Osteocyte (in vitro differentiated cells): ENCODE measurements at places on chromosomes 16 and 17. TPM values are rescaled to one million over a fixed set of nuclear protein-coding genes. Genes with fewer than 3 reads are reported as not detected.

The CMTM3 gene
- 96.3 and 104 TPM in 2 replicates for total RNA-seq

The GPR142 gene
- total RNA-seq = not detected in 2 replicates

The TK1 gene
- 16.0 and 16.2 TPM in 2 replicates for total RNA-seq

The SLC13A2 gene
- not detected in 2 replicates for total RNA-seq

- peaks cover 34% of the 10 kb centered on the region for H3K4me1 ChIP-seq
- peaks cover 40% of the 10 kb centered on the region for H3K27me3 ChIP-seq
- DNase-seq = peak; percentile 98
- no peaks in the 10 kb centered on the region for H3K36me3 ChIP-seq
- peak within 1 kb of the TSS; percentile 74 for H3K4me3 ChIP-seq
These were observed at the start of gene LYRM9 for GRCh38 chr17:27892866-27893769. Gene LYRM9, minus strand, starts transcription at chr17:27893365. Its CDS starts 10,671 bp downstream, at chr17:27882694.

GRCh38 chr17:64176556-64176955 lies 46.6 kb upstream of the ERN1 start:
- H3K4me3 ChIP-seq = no peak overlapping the region
- peaks cover 53% of the 10 kb centered on the region for H3K36me3 ChIP-seq
- no peak overlapping the region for H3K27ac ChIP-seq
- H3K27me3 ChIP-seq = no peaks in the 10 kb centered on the region
- peaks cover 24% of the 10 kb centered on the region for H3K4me1 ChIP-seq

- H3K4me1 ChIP-seq = peaks cover 21% of the 10 kb centered on the region
- no peak overlapping the region for H3K27ac ChIP-seq
- H3K4me3 ChIP-seq = no peak overlapping the region
- DNase-seq = no peak
- peaks cover 36% of the 10 kb centered on the region for H3K36me3 ChIP-seq
- H3K27me3 ChIP-seq = no peaks in the 10 kb centered on the region
These were observed 79.3 kb downstream of the CACNG1 start for GRCh38 chr17:67123699-67124098.

DNA sequence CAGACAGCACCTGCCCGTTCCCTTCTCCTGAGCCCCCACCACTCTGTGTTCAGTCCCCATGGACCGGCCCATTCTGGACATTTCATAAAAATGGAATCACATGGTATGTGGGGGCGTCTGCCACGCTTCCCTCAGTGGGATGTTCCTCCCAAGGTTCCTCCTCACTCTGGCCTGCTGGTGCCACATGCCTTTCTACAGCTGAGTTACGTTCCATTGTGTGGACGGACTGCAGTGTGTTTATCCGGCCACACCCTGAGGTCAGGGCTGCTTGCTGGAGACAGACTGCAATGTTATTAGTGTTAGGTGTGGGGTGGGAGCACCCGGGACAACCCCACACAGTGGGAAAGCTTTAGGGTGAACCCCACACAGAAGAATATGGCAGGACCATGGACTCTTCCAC lies 5.9 kb upstream of the AATK start:
- peaks cover 5% of the 10 kb centered on the region for H3K27me3 ChIP-seq
- no peak for DNase-seq
- peaks cover 7% of the 10 kb centered on the region for H3K36me3 ChIP-seq
- no peak overlapping the region for H3K4me3 ChIP-seq
- peak overlapping the region; percentile 25 for H3K27ac ChIP-seq

DNA sequence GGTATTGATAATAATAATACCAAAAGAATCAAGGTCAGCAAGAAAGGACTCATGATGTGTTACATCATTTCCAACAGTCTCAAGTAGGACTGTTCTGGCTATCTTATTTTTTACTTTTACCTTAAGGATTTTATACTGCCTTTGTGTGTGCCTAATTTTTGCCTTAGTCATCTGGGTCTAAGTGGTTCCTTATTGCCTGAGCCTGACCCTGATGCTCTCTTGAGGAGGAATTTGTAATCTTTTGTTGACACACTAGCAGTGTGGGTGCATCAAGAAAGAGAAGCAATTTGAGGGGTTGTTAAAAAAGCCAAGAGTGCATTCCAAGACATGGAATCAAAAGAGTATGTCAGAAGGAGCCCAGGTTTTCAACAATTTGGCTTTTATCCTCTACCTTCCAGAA lies 59.3 kb downstream of the TMEM100 start:
- no peak overlapping the region for H3K27ac ChIP-seq
- no peaks in the 10 kb centered on the region for H3K27me3 ChIP-seq
- H3K4me1 ChIP-seq = no peaks in the 10 kb centered on the region
- no peak for DNase-seq
- no peaks in the 10 kb centered on the region for H3K36me3 ChIP-seq

DNA sequence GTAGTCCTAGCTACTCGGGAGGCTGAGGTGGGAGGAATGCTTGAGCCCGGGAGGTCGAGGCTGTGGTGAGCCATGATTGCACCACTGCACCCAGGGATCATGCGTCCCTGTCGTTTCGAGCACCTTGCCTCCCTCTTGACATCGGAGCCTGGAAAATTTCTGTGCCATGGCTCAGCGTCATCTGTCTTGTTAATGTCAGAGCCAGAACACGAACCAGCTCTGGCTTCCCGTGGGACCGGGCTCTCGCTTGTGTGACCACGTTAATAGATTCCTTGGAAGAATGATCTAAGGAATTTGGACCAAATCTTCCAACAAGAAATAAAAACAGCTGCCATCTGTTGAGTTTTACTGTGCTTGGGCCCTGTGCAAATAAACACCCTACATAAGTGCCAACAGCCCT lies 117.7 kb downstream of the ABCC1 start:
- no peak for DNase-seq
- H3K36me3 ChIP-seq = peaks cover 61% of the 10 kb centered on the region
- H3K4me1 ChIP-seq = peaks cover 15% of the 10 kb centered on the region
- H3K4me3 ChIP-seq = no peak overlapping the region

DNA sequence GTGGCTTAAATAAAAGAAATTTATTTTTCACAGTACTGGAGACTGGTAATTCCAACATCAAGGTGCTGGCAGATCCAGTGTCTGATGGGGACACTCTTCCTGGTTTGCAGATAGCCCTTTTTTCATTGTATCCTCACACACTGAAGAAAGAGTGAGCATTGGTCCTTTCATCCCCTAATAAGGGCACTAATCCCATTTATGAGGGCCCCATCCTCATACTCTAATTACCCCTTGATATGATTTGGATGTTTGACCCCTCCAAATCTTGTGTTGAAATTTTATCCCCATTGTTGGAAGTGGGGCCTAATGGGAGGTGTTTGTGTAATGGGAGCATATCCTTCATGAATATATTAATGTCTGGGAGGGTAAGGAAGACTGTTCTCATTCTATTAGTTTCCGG lies 9.4 kb upstream of the FAM20A start:
- H3K4me3 ChIP-seq = no peak overlapping the region
- no peak for DNase-seq
- H3K36me3 ChIP-seq = no peaks in the 10 kb centered on the region
- no peak overlapping the region for H3K27ac ChIP-seq
- H3K4me1 ChIP-seq = no peaks in the 10 kb centered on the region

GRCh38 chr16:10552998-10553491 lies 27.4 kb downstream of the EMP2 start:
- no peaks in the 10 kb centered on the region for H3K27me3 ChIP-seq
- DNase-seq = no peak
- no peaks in the 10 kb centered on the region for H3K4me1 ChIP-seq
- H3K36me3 ChIP-seq = no peaks in the 10 kb centered on the region

GRCh38 chr16:28062847-28063521 lies 530 bp downstream of the GSG1L start:
- no peaks in the 10 kb centered on the region for H3K36me3 ChIP-seq
- peaks cover 4% of the 10 kb centered on the region for H3K4me1 ChIP-seq

GRCh38 chr17:77242118-77242851 lies 101.5 kb downstream of the SEC14L1 start:
- H3K27ac ChIP-seq = no peak overlapping the region
- DNase-seq = no peak
- H3K4me3 ChIP-seq = no peak overlapping the region

- no peaks in the 10 kb centered on the region for H3K27me3 ChIP-seq
- no peaks in the 10 kb centered on the region for H3K36me3 ChIP-seq
- no peak overlapping the region for H3K4me3 ChIP-seq
- peaks cover 4% of the 10 kb centered on the region for H3K4me1 ChIP-seq
- H3K27ac ChIP-seq = no peak overlapping the region
- no peak for DNase-seq
These were observed 81.5 kb downstream of the AMFR start for GRCh38 chr16:56343661-56344517.

DNA sequence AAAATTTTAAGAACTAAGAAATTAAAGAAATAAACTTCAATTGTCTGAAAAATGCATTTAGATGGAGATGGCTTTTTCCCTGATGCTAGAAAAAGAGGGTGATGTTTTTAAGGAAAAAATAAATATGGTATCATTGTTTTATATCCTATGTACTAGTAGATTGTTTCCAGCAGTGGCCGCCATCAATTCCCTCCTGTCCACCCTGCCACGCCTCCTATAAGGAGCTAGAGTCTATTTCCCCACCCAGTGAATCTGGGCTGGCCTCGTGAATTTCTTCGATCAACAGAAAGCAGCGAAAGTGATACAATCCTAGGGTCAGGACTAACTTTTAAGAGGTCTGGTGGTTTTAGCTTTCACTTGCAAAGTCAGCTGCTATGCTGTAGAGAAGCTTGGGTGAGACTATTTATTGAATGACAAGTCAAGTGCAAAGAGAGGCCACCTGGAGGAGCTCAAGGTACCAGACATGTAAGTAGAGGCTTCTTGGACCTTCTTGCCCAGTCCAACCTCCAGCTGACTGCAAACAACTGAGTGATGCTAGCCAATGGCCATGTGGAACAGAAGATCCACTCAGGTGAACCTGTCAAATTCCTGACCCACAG lies 80.9 kb upstream of the MTMR4 start:
- peaks cover 4% of the 10 kb centered on the region for H3K27me3 ChIP-seq
- H3K36me3 ChIP-seq = no peaks in the 10 kb centered on the region
- H3K4me1 ChIP-seq = no peaks in the 10 kb centered on the region
- no peak for DNase-seq
- H3K4me3 ChIP-seq = no peak overlapping the region

DNA sequence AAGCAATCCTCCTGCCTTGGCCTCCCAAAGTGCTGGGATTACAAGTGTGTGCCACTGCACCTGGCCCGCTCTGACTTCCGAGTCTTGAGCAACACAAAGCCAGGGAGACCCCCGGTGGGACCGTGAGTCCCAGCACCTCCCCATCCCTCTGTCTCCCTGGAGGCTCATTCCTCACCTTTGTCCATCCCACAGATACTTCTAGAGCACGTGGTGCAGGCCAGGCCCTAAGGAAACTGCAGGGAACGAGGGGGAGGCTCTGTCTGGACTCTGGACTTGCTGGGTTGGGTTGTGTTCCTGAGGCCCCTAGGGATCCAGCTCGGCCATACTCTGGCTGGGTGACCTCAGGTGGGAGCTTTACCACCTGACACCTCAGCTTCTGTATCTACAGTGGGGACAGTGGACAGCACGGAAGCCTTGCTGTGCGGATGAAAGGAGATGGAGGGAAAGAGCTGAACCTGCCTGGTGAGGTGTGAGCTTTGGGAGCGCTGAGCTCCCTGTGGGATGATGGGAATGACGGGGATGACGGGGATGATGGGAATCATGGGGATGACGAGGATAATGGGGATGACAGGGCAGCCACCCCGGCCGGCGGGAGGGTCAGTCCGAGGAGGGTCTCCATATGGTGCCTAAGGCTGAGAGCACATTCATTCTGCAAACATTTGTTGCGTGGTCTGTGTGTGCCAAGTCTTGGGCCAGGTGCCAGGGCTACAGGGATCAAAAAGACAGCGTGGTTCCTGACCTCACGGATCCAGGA lies 26.6 kb downstream of the C16orf74 start:
- peaks cover 3% of the 10 kb centered on the region for H3K4me1 ChIP-seq
- H3K27me3 ChIP-seq = peaks cover 17% of the 10 kb centered on the region
- H3K27ac ChIP-seq = no peak overlapping the region
- no peak for DNase-seq
